ENCODE measurements at places on chromosomes 4 and X.

DNA sequence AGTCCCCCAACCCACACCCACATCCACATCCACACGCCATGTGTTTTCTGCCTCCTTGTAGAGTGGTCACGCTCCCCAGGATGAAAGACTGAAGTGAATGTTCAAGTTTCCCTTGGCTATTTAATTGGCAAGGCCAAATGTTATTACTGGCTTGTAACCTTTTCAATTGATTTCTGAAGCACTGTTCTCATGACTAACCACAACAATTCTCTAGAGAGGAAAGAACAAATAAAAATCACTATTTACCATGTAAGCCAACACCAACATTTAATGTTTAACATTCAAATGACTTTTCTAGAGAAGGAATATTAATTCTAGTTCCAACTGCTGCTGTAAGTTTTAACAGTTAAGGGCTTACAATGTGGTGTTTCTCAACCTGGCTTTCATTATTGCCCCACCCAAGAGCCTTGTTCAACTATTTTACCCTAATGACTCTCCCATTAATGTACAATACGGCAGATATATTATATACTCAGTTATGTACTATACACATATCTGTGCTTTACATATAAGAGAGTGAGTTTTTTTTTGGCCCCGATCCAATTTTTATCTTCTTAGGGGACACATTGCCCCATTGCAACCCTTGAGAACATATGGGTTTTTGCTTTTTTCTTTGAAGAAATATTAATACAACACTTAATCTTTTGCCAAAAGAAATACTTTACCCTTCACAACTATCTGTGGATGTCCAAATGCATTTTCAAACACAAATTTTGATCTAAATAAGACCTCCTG is 46.5 kb downstream of the RELL1 start:
- no peak for DNase-seq

- no peak for DNase-seq
Measured at GRCh38 chr4:162707962-162708361, 458.7 kb downstream of the NAF1 start.

GRCh38 chr4:52791936-52792335 is 40.7 kb upstream of the ERVMER34-1 start:
- DNase-seq: no peak

DNA sequence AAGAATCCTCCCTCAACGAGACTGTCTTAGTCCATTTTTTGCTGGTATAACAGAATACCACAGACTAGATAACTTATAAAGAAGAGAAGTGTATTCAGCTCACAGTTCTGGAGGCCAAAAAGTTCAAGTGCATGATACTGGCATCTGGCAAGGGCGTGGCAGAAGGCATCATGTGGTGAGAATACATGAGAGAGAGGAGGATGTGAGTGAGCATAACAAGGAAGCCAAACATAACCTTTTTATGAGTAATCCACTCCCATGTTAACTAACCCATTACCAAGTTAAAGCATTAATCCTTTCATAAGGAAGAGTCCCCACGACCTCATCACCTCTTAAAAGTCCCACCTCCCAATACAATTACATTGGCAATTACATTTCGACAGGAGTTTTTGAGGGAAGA is 504.6 kb downstream of the IQCM start:
- DNase-seq: no peak

- peak; percentile 10 for DNase-seq
Measured at GRCh38 chrX:16445166-16445752, 204.7 kb upstream of the S100G start.

- DNase-seq: no peak
Measured at GRCh38 chr4:187934766-187935165, 60.8 kb upstream of the ZFP42 start.

All from stimulated activated CD4-positive, alpha-beta T cell treated with anti-CD3 and anti-CD28 coated beads, Interleukin-12 subunit alpha, Interleukin-12 subunit beta, amount 100 ng/mL, for 4 hours (primary cell).